ENCODE measurements at places on chromosomes 13 and 19.

- no peak for DNase-seq
These were observed 5.9 kb downstream of the LGALS16 start for GRCh38 chr19:39661565-39661964.

DNA sequence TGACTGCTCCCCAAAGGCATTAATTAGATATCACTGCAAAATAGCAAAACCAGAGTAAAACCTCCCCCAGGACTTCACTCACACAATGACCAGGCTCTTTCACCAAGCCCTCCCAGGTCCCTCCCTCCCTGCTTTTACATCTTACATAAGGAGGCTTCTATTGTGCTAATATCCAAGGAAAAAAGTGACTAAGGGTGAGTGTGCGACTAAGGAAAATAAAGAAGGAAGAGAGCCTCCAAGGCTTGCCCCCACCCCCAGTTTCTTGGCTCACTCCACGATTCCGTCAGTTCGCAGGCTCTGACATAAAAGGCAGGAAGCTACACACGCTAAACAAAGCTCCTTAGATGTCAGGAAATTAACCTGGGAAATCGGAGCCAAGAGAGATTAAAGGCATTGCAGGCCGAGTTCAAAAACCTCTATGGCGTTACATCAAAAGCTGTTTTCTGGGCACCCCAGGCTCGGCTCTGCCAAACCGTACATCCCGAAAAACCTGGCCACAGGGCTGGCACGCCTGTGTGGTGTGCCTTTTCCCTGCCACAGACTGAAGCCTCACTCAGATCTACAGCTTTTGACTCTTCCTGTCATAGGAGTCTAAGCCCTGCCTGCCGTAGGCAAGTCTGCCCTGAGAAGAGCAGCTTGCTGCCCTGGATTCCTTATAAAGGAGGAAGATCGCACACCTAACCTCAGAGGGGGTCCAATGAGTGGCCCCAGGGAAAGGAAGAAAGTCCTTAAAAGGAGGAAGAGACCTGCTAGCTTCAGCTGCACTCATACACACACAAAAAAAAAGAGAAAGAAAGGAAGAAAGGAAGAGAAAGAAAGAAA lies 67.0 kb upstream of the SERP2 start:
- peak; percentile 97 for DNase-seq

DNA sequence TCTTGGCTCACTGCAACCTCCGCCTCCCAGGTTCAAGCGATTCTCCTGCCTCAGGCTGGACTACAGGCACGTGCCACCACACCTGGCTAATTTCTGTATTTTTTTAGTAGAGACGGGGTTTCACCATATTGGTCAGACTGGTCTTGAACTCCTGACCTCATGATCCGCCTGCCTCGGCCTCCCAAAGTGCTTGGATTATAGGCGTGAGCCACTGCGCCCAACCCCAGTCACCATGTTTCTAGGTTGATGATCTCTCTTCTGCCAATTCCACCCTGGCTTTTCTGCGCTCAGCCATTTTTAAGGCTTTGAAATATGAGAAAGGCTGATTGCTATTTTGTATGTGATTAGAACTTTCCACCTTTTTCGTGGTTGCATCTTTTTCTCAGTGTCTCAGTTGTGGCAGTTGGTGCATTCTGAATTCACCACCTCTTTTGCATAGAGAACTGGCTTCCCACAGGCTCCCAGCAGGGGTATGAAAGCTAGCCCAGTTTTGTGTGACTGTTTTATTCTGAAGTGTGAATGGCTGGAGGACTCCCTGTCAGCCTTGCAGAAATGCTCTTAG lies 15.5 kb downstream of the CEACAM1 start:
- no peak for DNase-seq

GRCh38 chr19:40663695-40664692 lies 26.5 kb downstream of the NUMBL start:
- peak; percentile 50 for DNase-seq

- DNase-seq: no peak
These were observed 253.8 kb downstream of the DACH1 start for GRCh38 chr13:71613066-71613745.

All from fibroblast of skin of back (primary cell).